ENCODE measurements at places on chromosomes 7 and 10. TPM values are rescaled to one million over a fixed set of nuclear protein-coding genes. Genes with fewer than 3 reads are reported as not detected.

DNA sequence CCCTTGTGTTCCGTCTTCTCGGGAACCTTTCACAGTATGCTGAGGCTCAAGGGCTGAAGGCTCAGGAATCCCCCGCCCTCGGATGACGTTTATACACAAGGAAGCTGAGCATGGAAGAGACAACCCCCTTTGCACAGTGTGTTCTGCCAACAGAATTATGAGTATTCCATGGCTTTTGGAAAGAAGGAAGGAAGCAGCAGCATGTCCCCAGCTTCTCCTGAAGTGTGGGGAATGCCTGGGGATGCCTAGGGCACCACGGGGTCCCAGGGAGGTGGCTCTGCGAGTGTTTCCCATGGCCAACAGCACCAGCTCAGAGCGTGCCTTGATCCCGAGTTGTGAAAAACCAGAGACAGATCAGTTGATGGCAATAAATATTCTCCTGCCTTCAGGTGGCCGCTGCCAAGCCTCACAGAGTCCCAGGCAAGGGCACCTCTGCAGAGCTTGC lies 88.8 kb upstream of the DDC start:
- H3K4me1 ChIP-seq, result peaks cover 63% of the 10 kb centered on the region
- no peaks in the 10 kb centered on the region for H3K27me3 ChIP-seq
- no peaks in the 10 kb centered on the region for H3K36me3 ChIP-seq
- H3K27ac ChIP-seq, result peak overlapping the region; percentile 74
- no peak overlapping the region for H3K4me3 ChIP-seq

- no peak overlapping the region for H3K4me3 ChIP-seq
- no peak overlapping the region for H3K27ac ChIP-seq
- no peak for DNase-seq
- H3K36me3 ChIP-seq, result no peaks in the 10 kb centered on the region
Measured at GRCh38 chr10:82278401-82279182, 403.6 kb downstream of the NRG3 start.

DNA sequence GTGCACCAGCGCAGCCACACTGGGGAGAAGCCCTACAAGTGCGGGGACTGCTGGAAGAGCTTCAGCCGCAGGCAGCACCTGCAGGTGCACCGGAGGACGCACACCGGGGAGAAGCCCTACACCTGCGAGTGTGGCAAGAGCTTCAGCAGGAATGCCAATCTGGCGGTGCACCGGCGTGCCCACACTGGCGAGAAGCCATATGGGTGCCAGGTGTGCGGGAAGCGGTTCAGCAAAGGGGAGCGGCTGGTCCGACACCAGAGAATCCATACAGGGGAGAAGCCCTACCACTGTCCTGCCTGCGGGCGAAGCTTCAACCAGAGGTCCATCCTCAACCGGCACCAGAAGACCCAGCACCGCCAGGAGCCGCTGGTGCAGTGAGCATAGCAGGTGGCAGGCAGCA lies 12.9 kb downstream of the ZSCAN25 start:
- H3K36me3 ChIP-seq, result no peaks in the 10 kb centered on the region
- H3K4me3 ChIP-seq, result no peak overlapping the region
- peaks cover 6% of the 10 kb centered on the region for H3K4me1 ChIP-seq
- H3K27ac ChIP-seq, result no peak overlapping the region

- H3K27ac ChIP-seq, result no peak overlapping the region
- no peak overlapping the region for H3K4me3 ChIP-seq
- H3K27me3 ChIP-seq, result no peaks in the 10 kb centered on the region
Measured at GRCh38 chr10:1381339-1381738, 325.2 kb downstream of the WDR37 start.

- H3K27me3 ChIP-seq, result peaks cover 17% of the 10 kb centered on the region
- no peak overlapping the region for H3K27ac ChIP-seq
- peaks cover 6% of the 10 kb centered on the region for H3K4me1 ChIP-seq
Measured at GRCh38 chr7:128672927-128673517, 930 bp downstream of the GARIN1A start.

DNA sequence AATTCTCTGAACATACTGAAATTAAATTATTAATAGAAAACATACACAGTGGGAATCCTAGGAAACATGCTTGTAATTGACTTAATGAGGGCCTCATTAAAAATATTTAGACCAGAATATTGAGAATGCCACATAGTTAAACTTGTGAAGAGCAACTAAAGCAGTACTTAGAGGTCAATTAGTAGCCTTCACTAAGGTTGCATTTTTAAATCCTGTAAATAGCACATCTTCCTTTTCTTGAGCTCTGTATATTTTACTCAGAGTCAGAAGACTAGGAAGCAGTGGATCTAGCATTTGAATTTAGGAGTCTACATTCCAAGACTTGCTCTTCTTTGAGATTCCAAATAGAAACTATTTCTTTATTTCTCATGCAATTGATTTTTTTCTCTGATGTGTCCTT lies 56.0 kb downstream of the GTF2I start:
- H3K4me3 ChIP-seq, result no peak overlapping the region
- DNase-seq, result no peak
- no peaks in the 10 kb centered on the region for H3K4me1 ChIP-seq
- H3K36me3 ChIP-seq, result peaks cover 63% of the 10 kb centered on the region
- no peak overlapping the region for H3K27ac ChIP-seq

DNA sequence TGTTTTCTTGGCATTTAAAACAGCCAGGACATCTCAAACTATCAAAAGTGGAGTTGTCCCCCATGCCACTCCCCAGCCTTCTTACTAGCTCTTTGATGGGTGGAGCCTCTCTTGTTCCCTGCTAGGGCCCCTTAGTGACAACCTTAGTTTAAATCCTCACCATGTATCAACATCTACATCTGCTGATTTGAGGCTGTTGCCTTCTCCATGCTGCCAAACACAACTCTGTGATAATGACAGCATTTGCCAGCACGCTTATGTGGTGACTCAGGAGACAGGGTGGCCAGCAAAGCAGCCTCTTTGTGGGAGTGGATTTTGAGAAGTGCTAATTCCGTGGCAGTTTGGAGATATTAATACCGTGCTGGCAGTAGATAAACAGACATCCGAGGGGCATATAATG lies 145.4 kb downstream of the LRRC4 start:
- DNase-seq, result no peak
- H3K36me3 ChIP-seq, result peaks cover 29% of the 10 kb centered on the region

DNA sequence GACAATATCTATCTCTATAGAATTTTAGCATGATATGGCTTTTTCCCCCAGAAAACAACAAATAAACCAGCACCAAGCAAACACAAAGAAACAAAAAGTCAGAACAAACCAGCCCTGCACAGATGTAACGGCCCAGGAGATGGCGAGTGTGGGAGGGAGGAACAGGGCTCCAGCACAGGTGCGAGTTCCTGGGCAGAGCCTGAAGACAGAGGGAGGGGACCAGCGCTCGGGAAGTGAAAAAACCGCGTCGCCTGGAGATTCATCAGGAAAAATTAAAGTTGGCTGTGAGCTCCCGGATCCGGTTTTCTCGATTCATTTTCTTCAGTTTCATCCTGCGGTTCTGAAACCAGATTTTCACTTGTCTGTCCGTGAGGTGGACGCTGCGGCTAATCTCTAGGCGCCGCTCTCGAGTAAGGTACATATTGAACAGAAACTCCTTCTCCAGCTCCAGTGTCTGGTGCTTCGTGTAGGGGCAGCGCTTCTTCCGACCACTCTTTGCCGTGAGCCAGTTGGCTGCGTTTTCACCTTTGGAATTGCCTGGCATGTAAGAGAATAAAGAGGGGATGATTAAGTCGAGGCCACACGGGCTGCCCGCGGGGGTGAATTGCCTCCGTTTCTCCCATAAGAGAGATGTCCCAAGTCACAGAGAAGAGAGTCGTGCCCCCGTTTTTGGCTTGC lies 2.3 kb downstream of the HOXA10 start:
- no peak overlapping the region for H3K4me3 ChIP-seq
- peak; percentile 54 for DNase-seq
- H3K27ac ChIP-seq, result no peak overlapping the region
- H3K27me3 ChIP-seq, result peaks cover 100% of the 10 kb centered on the region
- no peaks in the 10 kb centered on the region for H3K36me3 ChIP-seq

GRCh38 chr10:92042541-92042940 lies 119.0 kb downstream of the BTAF1 start:
- DNase-seq, result no peak
- H3K4me1 ChIP-seq, result no peaks in the 10 kb centered on the region
- H3K4me3 ChIP-seq, result no peak overlapping the region
- no peaks in the 10 kb centered on the region for H3K27me3 ChIP-seq
- H3K36me3 ChIP-seq, result no peaks in the 10 kb centered on the region

GRCh38 chr7:17599733-17600339 lies 301.4 kb downstream of the AHR start:
- no peak for DNase-seq
- H3K4me1 ChIP-seq, result no peaks in the 10 kb centered on the region
- no peaks in the 10 kb centered on the region for H3K27me3 ChIP-seq
- no peak overlapping the region for H3K27ac ChIP-seq

DNA sequence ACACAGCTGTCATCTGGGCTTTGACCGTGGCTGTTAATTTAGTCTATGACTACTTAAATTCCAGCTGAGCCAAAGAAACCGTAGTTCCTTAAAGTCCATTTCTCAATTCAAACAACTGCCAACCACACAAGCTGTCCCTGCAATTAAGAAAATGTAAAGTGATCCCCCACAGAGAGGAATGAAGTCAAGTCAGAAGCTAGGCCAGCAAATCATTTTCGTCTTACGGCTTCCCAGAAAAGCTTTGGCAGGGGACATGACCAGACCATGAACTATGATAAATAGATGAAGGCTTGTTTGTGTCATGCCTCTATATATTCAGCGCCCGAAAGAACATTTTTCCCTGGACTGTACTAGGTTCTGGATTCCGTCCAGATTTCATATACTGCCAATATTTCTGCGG lies 54.6 kb downstream of the HACD1 start:
- H3K4me1 ChIP-seq, result no peaks in the 10 kb centered on the region
- H3K27ac ChIP-seq, result no peak overlapping the region
- no peaks in the 10 kb centered on the region for H3K27me3 ChIP-seq
- no peak overlapping the region for H3K4me3 ChIP-seq

DNA sequence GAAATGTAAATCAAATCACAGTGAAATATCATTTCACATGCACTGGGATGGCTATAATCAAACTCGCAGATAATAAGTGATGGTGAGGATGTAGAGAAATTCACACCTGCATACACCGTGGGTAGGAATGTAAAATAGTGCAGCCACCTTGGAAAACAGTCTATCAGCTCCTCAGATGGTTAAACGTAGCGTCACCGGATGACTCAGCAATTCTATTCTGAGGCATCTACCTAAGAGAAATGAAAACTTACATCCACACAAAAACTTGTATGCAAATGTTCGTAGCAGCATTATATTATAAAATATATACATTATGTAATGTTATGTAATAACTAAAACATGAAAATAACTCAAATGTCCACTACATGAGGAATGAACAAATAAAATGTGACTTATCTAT lies 38.9 kb downstream of the SH3PXD2A start:
- no peak overlapping the region for H3K27ac ChIP-seq
- H3K36me3 ChIP-seq, result no peaks in the 10 kb centered on the region
- no peak for DNase-seq
- H3K4me1 ChIP-seq, result no peaks in the 10 kb centered on the region
- no peak overlapping the region for H3K4me3 ChIP-seq

- H3K4me3 ChIP-seq, result no peak overlapping the region
- no peak for DNase-seq
- H3K27ac ChIP-seq, result no peak overlapping the region
- H3K4me1 ChIP-seq, result no peaks in the 10 kb centered on the region
Measured at GRCh38 chr10:90288391-90288933, 569.4 kb downstream of the HTR7 start.

- no peak for DNase-seq
- no peaks in the 10 kb centered on the region for H3K27me3 ChIP-seq
- peaks cover 54% of the 10 kb centered on the region for H3K4me1 ChIP-seq
- no peaks in the 10 kb centered on the region for H3K36me3 ChIP-seq
- peak overlapping the region; percentile 91 for H3K4me3 ChIP-seq
- peak overlapping the region; percentile 92 for H3K27ac ChIP-seq
Measured at GRCh38 chr7:135662123-135662372, 266 bp upstream of the STMP1 start.

- no peaks in the 10 kb centered on the region for H3K36me3 ChIP-seq
- H3K27me3 ChIP-seq, result no peaks in the 10 kb centered on the region
- peaks cover 11% of the 10 kb centered on the region for H3K4me1 ChIP-seq
- no peak overlapping the region for H3K27ac ChIP-seq
Measured at GRCh38 chr7:127786184-127786583, 134.2 kb downstream of the SND1 start.

DNA sequence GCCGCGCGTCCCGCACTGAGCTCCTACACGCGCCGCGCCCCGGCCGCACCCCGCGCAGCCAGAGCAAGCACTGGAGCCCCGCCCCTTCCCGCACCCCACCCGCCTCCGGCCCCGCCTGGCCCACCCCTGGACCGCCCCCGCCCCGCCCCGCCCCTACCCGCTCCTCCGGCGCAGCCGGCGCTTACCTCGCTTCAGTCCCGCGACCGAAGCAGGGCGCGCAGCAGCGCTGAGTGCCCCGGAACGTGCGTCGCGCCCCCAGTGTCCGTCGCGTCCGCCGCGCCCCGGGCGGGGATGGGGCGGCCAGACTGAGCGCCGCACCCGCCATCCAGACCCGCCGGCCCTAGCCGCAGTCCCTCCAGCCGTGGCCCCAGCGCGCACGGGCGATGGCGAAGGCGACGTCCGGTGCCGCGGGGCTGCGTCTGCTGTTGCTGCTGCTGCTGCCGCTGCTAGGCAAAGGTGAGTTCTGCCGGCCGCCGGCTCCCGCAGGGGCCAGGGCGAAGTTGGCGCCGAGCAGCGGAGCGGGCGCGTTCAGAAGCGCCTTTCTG lies at the start of gene RET:
Gene RET, plus strand, starts transcription at position 194 of the 545 bp plus-strand sequence. Its CDS starts 190 bp downstream, at position 384.
- peak within 1 kb of the TSS; percentile 43 for H3K4me3 ChIP-seq
- H3K27ac ChIP-seq, result no peak within 1 kb of the TSS
- no peaks in the 10 kb centered on the region for H3K36me3 ChIP-seq
- H3K27me3 ChIP-seq, result peaks cover 34% of the 10 kb centered on the region

- no peak overlapping the region for H3K4me3 ChIP-seq
- peaks cover 72% of the 10 kb centered on the region for H3K36me3 ChIP-seq
- no peak for DNase-seq
- H3K27me3 ChIP-seq, result no peaks in the 10 kb centered on the region
- no peaks in the 10 kb centered on the region for H3K4me1 ChIP-seq
Measured at GRCh38 chr10:74103560-74104258, 46.9 kb downstream of the AP3M1 start.

DNA sequence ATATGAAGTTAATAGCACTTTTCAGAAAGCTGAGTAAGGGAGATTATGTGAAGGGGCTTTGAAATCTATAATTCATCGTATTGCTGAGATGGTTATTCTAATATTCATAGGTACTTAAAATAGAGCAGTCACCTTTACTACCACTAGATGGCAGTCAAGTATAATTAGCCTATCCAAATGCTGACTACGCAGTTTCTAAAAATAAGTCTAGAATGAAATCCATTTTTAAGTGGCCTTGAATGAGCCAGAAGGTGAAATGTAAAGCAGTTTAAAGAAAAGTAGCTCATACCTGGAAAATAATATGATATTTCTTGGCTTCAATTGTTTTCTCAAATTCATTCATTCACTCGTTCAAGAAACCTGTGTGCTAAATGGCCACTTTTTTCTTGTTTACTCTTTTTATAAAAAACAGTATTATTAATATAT lies 1277.1 kb downstream of the GATA3 start:
- DNase-seq, result no peak
- H3K27ac ChIP-seq, result no peak overlapping the region
- H3K36me3 ChIP-seq, result no peaks in the 10 kb centered on the region
- no peak overlapping the region for H3K4me3 ChIP-seq
- H3K27me3 ChIP-seq, result peaks cover 5% of the 10 kb centered on the region

CYP3A4 gene
- polyA plus RNA-seq, result not detected

CADPS2 gene
- polyA plus RNA-seq, result 2.6 TPM

IKZF1 gene
- polyA plus RNA-seq, result 39.2 TPM

SEMA3A gene
- polyA plus RNA-seq, result 1.1 TPM

CTBP2 gene
- 19.2 TPM for polyA plus RNA-seq

TMEM120A gene
- 30.1 TPM for polyA plus RNA-seq

SMKR1 gene
- 0.91 TPM for polyA plus RNA-seq

AKR1C2 gene
- 0.91 TPM for polyA plus RNA-seq

Measured in spleen (tissue), 13 donors.